ENCODE measurements at places on chromosomes 13 and 19. TPM values are rescaled to one million over a fixed set of nuclear protein-coding genes. Genes with fewer than 3 reads are reported as not detected.

- H3K36me3 ChIP-seq, result no peaks in the 10 kb centered on the region
- no peak for DNase-seq
- H3K4me3 ChIP-seq, result no peak overlapping the region
- H3K27me3 ChIP-seq, result no peaks in the 10 kb centered on the region
- H3K27ac ChIP-seq, result no peak overlapping the region
- peaks cover 4% of the 10 kb centered on the region for H3K4me1 ChIP-seq
Measured at GRCh38 chr13:50197705-50198104, 182.5 kb downstream of the KCNRG start.

DNA sequence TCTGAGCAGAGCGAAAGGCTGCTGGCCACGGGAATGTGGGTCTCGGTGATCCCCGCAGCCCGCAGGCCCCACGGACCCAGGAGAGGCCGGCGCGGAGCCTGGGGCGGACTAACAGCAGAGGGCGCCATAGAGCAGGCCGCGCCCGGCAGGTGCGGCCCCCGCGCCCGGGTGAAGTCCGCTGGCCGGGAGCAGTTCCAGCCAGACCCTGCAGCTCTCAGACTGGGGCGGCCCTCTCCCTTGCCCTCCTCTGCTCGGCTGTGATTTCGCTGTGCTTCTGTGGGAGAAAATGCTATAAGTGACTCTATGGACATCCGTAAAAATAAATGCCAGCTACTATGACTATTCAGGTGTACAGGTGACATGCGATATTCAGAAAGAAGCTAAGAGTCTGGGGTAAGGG lies 37.7 kb downstream of the GSX1 start:
- 0 out of 2 replicates have a peak overlapping the region, but pooled peaks have one; percentile 34 for H3K4me3 ChIP-seq
- peaks cover 7% of the 10 kb centered on the region for H3K4me1 ChIP-seq
- peak; percentile 80 for DNase-seq
- peaks cover 91% of the 10 kb centered on the region for H3K27me3 ChIP-seq
- no peak overlapping the region for H3K27ac ChIP-seq

DNA sequence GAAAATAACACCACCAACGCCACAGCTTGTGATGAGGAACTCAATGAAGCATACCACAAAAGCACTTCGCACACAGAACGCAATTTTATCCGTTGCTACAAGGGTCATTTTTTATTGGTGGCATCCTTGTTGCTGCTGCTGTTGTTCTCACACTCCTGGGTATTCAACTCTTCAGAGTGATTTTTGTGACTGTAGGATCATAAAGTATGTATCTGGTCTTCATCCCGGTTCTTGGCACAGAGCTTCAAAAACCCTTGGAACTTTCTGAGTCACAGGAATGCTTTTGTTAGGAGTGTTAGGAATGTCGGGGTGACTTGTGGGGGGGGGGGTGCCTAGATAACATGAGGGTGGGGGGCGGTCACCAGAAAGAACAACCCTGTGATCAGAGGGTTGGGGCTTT lies 108.4 kb downstream of the ZNF557 start:
- H3K4me1 ChIP-seq, result no peaks in the 10 kb centered on the region
- H3K36me3 ChIP-seq, result no peaks in the 10 kb centered on the region
- no peak overlapping the region for H3K4me3 ChIP-seq
- no peak overlapping the region for H3K27ac ChIP-seq

- no peaks in the 10 kb centered on the region for H3K27me3 ChIP-seq
- peaks cover 20% of the 10 kb centered on the region for H3K4me1 ChIP-seq
- no peak for DNase-seq
- H3K4me3 ChIP-seq, result no peak overlapping the region
Measured at GRCh38 chr13:59663707-59664106, 500.0 kb downstream of the DIAPH3 start.

Gene ZNF649
- 75.5 TPM for total RNA-seq

All from GM23338 (cell line).